ENCODE measurements at places on chromosomes 4 and X. TPM values are rescaled to one million over a fixed set of nuclear protein-coding genes. Genes with fewer than 3 reads are reported as not detected.

FAM156A gene
- 16.2 TPM for total RNA-seq

GPR82 gene
- 1.3 TPM for total RNA-seq

DNA sequence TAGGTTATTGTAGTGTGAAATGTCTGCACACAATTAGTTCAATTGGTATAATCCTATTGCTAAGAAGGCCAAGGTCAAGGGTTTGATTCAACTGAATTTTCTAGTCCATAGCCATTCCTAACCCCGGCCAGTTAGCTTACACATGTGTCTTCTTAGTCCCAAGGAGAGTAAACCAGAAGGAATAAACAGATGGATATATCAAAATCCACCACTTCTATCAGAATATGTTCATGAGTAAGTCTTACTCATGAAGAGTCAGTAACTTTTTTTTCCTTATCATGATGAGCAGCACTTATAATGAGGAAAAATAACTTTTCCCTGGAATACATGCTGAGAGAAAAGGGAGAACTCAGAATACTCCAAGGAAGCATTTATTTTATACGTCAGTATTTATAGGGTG is 9.5 kb downstream of the HHIP start:
- no peaks in the 10 kb centered on the region for H3K4me1 ChIP-seq
- DNase-seq = no peak
- no peak overlapping the region for H3K4me3 ChIP-seq
- no peaks in the 10 kb centered on the region for H3K27me3 ChIP-seq
- H3K27ac ChIP-seq = no peak overlapping the region

MAGEE2 gene
- not detected for total RNA-seq

ARR3 gene
- not detected for total RNA-seq

Data from natural killer cell (primary cell).